ENCODE measurements at places on chromosomes 12 and 14. TPM values are rescaled to one million over a fixed set of nuclear protein-coding genes. Genes with fewer than 3 reads are reported as not detected.

DNA sequence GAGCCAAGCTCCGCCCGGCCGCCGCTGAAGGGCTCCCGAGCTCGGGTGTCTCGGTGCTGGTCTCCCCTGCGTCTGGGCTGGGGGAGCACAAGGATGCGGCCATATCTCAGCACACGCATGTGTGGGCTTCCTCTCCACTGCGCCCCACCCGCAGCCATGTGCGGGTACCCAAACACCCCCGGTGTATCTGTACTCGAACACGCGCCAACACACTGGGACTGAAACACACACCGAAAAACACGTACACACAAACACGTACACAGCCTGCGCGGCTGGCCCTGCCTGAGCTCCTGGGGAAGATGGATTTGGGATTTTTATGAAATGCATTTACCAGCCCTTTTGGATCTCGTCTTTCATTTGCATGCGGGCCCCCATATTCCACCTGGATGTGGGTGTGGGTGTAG is 897 bp upstream of the TBX3 start:
- no peak for DNase-seq

DNA sequence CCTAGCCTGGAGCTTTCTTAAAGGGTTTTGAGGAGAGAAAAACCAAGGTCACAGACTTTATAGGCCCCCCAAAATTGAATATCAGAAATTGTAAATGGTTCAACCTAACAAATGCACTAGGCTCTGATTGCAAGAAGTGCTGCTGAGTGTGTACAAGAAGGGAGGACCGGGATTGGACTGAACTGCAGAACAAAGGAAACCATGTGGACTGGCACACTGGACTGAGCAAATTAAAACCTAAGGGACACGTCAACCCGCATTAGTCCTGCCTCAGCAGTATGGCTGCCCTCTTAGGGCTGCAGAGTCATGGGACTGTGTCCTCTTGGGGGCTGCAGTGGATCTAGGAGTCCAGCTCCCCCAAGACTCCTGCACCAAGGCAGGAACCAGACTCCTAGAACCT is 842 bp upstream of the CISTR start:
- no peak for DNase-seq

Gene SERPINA9
- total RNA-seq = not detected

Gene CD69
- 322 TPM for total RNA-seq

All from activated T-cell treated with anti-CD3 and anti-CD28 coated beads, Interleukin-2, amount 50 U/mL, for 4 hours (primary cell).